Kidney capillary endothelial cell (primary cell): ENCODE measurements at places on chromosomes 6 and 20.

DNA sequence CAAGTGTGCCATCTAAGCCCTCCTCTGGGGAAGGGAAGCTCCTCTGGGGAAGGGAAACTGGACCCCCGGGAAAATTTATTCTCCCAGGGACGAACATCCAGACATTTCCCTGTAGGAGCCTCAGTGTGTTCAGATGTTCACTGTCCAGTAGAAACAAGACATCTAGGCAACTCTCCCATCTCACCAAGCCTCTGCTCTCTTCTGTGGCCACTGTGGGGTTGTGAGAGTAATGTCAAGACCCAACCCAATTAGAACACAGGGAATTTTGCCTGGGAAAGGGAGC lies 3.6 kb upstream of the PTGIS start:
- no peak for DNase-seq

DNA sequence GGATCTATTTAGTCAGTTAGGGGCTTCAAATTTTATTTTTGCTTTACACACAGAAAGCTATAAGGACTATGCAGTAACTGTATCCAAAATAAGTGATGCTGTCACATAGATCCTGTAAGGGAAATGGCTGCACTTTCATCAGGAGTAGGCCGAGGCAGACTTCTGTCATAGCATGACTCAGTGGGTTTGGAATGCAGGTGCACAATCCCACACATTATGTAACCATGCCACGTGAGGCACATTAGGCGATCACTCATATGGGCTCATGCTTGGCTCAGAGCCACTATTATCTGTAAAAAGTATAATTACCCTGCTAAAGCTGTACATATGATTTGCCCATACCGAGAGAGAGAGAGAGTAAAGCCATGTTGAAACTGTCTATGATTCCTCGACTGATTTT lies 1189.4 kb upstream of the EYS start:
- DNase-seq, result no peak

DNA sequence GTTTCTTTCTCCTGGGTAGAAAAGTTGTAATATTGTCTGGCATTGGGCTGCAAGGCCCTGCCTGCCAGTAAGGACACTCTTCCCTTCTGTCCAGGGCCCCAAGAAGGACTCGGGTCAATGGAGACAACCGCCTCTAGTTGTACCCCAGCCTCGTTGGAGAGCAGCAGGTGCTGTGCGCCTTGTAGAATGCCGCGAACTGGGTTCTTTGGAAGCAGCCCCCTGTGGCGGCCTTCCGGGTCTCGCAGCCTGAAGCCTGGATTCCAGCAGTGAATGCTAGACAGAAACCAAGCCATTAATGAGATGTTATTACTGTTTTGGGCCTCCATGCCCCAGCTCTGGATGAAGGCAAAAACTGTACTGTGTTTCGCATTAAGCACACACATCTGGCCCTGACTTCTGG lies 37.0 kb downstream of the PLCG1 start:
- no peak for DNase-seq

GRCh38 chr20:3753501-3754275 lies 13.9 kb downstream of the ADISSP start:
- no peak for DNase-seq

DNA sequence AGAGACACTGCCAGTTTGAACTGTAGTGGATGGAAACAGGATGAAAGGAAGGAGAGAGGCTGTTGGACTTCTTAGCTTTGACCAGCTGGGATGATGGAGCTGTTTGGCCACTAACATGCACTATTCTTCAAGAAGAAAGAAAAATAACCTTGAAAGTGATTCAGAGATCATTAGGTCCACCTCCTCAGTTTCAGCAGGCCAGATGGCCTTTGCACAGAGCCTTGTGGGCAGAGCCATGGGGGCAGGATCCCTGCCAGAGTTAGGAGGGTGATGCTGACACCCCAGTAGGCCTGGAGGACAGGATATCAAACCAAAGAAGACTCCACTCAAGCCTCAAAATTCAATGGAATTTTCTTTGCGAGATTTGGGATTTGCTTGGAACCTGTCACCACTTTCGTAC lies 74.5 kb upstream of the TMEM181 start:
- no peak for DNase-seq

DNA sequence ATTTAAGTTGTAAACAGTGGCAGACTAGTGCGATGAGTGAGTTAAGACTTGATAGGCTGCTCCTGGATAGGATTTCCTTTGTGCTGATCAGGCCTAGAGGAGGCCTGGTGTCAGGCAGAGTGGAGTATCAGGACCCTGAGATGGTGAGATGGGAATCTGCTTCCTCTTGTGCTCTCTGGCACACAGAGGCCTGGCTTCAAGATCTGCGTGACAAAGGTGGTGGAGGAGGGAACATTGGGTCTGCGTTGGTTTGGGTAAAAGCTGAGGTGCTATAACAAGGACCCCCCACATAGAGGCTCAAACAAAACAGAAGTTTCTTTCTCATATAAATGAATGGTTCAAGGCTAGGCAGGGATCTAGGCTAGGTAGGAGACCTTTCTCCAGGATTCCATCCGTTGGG lies 20.3 kb downstream of the SCAND1 start:
- no peak for DNase-seq

GRCh38 chr20:17852323-17852722 lies 116.3 kb downstream of the SNX5 start:
- no peak for DNase-seq

DNA sequence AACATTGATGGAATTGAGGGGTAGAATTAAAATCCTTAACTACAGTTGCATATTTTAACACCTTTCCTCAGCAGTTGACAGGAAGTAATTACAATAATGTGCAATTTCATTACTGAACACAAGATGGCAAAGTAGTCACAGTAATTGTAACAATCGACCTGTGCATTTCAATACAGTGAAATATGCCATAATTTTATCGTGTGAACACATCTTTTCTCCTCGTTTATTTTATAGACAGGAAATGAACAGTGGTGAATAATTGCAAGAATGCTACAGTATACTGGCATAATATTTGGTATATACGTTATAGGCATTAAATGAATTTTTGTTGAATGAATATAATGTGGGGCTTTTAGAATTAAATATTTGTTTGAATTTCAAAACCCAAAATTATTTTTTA lies 25.0 kb downstream of the CYB5R4 start:
- peak; percentile 79 for DNase-seq

DNA sequence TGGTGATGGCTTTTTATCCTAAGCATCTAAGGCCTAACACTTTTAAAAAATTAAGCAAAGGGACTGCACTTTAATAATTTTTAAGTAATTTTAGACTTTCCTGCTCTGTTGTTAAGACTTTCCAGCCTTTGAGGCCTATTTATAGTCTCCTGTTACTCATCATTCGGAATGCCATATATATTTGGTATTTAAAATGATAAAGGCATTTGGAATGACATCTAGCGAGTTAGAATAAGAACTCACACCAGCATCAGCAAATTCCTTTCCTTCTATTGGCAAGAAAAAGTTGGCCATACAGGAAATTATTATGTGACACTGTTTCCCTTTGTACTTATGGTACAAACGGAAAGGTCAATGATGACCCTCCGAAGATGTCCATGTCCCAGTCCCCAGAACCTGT lies 88.1 kb upstream of the STMND1 start:
- peak; percentile 91 for DNase-seq

DNA sequence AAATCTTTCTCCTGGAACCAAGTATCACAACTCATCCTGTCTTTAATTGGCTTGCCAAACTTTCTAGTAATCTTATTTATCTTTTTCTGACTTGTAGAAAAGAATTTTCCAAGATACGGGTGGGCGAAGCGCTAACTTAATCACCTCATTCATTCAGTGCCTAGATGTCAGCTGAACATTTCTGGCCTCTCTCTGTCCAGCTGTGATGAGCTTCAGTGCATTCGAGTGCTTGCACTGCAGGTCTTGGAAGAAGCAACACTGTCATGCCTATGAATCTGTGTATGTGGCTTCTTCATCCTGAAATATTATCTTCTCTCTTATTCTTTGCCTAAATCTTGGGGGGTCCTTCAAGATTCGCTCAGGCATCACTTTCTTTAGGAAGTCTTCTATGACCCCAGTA lies 16.3 kb upstream of the ENPP1 start:
- no peak for DNase-seq

GRCh38 chr6:27679964-27680694 lies 207.2 kb upstream of the ZNF184 start:
- DNase-seq, result no peak

DNA sequence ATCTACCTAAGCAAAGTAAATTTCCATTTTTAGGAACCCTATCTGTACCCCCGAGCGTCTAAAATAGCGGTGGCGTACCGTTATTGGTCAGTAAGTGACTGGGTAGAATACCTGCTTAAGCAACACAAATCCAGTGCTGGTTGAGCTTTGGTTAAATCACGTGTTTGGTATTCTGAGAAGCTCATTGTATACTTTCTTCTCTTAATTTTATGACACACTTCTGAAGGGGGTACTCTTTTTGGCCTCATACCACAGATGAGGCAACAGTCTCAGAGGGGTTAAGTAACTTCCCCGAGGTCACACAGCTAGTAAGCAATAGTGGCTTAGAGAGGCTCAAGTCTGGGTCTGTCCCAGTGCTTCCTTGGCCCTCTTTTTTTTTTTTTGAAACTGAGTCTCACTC lies 151.2 kb downstream of the TFAP2C start:
- DNase-seq, result no peak

- DNase-seq, result no peak
These were observed 1.5 kb downstream of the SH3BGRL2 start for GRCh38 chr6:79632580-79632979.

DNA sequence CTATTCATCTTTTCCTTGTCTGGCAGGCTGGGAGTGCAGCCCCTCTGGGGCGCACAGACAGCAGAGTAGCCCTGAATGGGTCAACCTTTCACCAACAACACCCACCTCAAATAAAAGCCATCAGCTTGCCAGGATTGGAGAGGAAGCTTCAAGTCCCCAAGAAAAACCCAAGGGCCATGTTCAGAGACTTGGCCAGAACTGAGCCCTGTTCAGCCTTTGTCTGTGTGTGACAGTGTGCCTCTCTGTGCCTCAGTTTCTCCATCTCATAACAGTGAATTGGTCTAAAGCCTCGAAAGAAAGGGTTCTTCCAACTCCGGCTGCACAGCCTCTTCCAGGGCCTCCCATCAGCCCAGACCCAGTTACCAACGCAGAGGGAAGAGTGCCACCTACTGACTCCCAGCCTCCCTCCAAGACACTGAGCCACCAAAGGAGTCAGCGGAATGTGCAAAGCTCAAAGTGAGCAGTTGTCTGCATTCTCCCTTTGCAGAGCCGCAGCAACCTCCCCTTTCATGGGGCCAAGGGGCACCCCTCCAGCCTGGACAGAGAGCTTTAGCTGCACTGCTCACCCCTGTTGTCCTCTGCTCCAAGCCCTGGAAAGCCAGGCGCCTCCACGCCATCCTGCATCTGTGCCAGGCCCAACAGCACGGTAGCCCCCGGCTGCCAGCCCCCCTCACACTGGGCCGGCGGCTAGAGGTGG lies 82.7 kb upstream of the TOP1 start:
- DNase-seq, result peak; percentile 45

DNA sequence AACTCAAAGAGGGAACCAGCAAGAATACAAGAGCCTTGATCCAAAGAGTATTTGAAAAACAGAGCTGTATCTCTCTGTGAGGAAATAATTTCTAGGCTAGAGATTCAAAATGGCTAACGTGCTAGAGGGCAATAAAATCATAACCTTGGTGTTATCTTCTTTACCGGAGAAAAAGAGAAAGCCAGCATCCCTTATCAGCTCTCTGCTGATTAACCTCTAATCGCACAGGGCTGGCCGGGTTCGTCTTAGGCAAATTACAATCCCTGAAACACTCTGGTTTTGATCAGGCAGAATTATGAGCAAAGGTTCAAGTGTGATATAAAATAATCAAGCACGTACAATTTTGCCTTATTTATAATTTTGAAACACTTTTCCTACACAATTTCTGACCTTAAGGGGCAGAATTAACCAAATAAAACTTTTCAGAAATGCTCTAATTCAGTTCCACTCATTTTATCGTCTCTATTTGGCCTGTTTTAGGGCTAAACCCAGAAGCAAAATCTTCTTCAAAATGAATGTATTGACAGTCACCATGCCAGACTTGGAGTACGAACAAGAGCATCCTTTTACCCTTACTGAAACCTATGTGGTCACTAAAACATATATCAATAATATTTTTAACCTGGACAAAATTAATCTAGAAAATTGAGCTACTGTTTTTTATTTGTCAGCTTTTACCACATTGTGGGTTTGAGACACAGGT lies 13.7 kb downstream of the PSMB9 start:
- DNase-seq, result no peak

GRCh38 chr20:62088258-62089127 lies 22.8 kb upstream of the TAF4 start:
- peak; percentile 81 for DNase-seq

GRCh38 chr6:167424060-167424673 lies 99.3 kb downstream of the TTLL2 start:
- no peak for DNase-seq

DNA sequence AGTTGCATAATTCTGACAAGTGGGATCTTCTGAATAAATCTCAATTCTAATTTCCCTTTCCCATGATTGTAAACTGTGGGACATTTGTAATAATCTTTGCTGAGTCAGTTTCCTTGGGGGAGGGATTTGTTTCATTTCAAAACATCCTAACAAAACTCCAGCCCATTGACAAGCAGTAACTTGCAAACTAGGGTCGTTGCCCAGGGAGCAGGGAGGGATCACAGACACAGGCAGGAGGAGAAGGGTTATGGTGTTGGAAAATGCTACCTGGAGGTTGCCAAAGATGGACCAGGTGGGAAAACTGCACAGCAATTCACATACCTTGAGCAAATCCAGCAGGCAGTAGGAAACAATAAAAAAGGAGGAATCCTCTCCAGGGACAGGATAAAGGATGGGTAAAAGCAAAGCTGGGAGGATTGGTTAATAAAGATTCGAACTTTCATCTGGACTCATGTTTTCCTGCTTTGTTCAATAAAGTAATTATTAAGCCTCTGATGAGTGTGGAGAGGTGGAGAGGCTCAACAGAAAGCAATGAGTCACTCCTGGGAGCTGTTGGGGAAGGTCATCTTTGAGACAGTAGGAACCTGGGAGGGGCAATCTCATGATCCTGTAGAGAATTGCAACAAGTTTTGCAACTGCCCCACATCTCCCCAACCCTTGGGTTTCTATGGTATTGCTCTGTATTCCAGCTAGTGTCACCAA lies 87.3 kb upstream of the AKIRIN2 start:
- DNase-seq, result peak; percentile 19

- no peak for DNase-seq
These were observed 183.2 kb upstream of the KCNG1 start for GRCh38 chr20:51206032-51206662.

GRCh38 chr20:62051546-62052255 lies 14.0 kb downstream of the TAF4 start:
- DNase-seq, result no peak

- no peak for DNase-seq
These were observed 36.7 kb downstream of the EBF4 start for GRCh38 chr20:2729251-2729713.

GRCh38 chr6:80170433-80170832 lies 64.0 kb downstream of the BCKDHB start:
- no peak for DNase-seq

DNA sequence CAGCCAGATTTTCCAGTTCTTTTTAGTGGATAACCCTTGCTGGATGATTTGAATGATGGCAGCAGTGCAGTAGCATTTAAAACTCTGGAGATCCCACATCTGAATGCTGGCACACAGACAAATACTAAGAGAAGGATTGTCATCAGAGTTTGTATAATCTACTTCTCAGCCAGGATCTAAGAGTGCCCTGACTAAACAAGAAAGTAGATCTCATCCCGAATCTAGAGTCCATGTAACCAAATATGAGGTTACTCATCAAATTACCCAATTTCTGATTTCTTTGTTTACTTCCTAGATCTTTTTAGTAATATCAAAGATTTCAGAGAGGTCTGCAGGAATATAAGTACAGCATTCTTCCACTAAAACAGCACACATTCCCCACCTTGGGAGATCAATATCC lies 7.8 kb downstream of the TMC2 start:
- DNase-seq, result no peak
